ENCODE measurements at places on chromosomes 3 and 15.

DNA sequence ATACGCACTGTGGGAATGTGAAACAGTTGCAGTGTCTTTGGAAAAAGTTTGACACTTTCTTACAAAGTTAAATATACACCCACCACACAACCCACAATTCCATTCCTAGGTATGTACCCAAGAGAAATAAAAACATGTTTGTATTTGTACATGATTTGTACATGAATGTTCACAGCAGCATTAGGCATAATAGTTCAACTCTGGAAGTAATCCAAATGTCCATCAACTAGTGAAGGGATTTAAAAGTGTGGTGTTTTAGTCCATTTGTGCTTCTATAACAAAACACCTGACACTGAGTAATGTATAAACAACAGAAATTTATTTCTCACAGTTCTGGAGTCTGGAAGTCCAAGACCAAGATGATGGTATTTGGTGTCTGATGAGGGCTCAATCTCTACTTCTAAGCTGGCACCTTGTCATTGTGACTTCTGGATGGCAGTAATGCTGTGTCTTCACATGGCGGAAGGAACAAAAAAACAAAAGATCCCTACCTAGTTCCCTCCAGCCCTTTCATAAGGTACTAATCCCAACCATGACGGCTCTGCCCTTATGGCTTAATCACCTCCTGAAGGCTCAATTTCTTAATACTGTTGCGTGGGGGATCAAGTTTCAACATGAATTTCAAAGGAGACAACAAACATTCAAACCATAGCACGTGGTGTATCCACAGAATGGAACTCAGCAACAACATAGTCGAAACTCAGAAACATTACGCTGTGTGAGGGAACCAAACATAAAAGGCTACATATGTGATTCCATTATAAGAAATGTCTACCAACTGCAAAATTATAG lies 120.5 kb downstream of the AQP9 start:
- no peak for DNase-seq

GRCh38 chr3:57893668-57894067 lies 114.6 kb upstream of the FLNB start:
- DNase-seq: no peak

- no peak for DNase-seq
Observed at GRCh38 chr3:63034101-63034500, 158.9 kb upstream of the CADPS start.

- no peak for DNase-seq
Observed at GRCh38 chr3:46701181-46701939, at the start of gene TMIE. TSS of gene TMIE (plus strand) at chr3:46701392. CDS start at chr3:46701488, 96 bp downstream.

- DNase-seq: no peak
Observed at GRCh38 chr3:17054301-17054981, 169.7 kb downstream of the PLCL2 start.

GRCh38 chr3:190849607-190850006 lies 12.9 kb downstream of the GMNC start:
- no peak for DNase-seq

DNA sequence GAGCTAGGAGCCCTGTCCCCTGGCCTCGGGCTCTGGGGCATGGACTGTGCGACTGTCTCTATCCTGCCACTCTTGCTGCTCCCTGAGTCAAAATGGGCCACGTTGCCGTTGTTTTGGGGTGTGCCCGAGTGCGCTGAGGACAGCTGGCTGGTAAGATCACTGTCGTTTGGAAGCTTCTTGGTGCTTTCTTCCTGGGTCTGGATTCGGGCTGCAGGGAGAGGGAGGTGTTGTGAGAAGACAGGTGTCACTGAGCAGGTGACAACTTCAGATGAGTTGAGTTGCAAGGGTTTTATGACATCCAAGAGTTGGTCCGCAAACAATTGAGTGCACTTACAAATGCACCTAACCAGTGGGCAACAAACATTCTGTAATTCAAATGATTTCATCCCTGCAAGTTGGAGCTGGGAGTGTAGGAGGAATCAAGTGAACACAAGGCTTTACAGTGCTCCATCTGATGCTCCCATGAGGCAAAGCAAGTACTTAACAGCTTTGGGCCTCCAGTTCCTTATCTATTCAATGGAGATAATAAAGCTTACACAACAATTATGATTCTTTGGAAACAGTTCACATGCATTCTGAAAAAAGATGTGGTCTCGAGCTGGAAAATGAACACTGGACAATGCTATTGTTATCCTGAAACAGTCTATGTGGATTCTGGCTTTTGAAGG lies 11.0 kb upstream of the STARD5 start:
- no peak for DNase-seq

- DNase-seq: no peak
Observed at GRCh38 chr15:71791975-71792374, 18.4 kb upstream of the NR2E3 start.

DNA sequence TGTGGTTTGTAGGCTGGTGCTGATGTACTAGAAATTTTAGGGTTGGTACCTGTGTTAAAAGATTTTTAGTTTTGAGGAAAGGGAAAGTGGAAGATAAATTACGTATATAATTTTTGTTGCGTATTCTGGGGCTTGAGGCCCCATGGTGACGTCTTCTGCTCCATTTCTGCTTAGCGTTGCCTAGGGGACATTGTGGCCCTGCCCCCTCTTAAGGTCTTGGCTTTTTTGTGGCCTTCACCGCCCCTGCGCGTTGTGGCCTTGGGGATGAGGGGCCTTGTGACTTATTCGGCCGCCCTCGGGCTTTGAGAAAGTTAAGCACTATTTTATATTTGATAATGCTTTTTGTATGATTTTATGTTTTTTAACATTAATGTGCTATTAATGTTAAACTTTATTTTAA lies 182.0 kb downstream of the KLF13 start:
- DNase-seq: no peak

DNA sequence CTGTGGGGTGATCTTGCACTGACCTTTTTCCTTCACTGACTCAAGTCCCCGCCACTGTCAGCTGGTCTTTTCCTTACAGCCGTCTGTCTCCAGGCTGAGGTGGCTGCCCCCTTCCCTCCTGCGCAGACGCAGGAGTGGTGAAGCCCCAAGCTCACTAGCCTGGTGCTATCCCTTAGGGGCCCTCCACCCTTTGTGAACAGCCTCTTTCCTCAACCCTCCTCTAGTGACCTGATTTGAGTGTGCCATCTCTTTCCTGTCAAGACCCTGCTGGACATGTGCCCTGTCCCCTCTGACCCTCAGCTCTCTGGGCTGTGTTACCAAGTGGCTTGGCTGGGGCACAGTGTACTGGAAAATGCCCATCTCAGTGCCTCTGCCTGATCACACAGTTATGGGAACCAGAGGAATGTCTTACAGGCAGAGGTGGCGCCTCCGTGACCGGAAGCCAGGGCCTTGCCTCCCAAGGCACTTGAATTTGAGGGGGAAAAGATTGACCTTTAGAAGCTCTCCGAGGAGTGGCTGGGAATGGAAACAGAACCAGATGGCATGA lies 8.7 kb downstream of the KBTBD13 start:
- DNase-seq: no peak

DNA sequence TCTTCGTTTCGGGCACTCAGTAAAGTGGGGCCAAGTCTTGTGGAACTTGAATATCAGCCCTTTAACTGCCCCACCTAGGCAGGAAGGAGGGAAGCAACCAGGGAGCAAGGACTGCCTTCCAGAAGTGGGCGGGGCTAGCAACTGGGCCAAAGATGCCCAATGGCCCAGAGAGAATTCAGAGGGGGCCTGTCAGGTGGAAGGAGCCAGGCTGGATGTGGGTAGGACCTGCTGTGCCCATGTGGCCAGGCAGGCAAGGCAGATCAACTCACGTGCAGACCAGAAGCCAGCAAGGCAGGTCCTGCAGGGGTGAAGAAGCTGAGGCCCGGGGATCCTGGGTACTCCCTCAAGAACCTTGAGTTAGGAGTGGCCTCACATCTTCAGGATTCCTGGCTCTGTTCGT lies 5.5 kb downstream of the MAP6D1 start:
- no peak for DNase-seq

DNA sequence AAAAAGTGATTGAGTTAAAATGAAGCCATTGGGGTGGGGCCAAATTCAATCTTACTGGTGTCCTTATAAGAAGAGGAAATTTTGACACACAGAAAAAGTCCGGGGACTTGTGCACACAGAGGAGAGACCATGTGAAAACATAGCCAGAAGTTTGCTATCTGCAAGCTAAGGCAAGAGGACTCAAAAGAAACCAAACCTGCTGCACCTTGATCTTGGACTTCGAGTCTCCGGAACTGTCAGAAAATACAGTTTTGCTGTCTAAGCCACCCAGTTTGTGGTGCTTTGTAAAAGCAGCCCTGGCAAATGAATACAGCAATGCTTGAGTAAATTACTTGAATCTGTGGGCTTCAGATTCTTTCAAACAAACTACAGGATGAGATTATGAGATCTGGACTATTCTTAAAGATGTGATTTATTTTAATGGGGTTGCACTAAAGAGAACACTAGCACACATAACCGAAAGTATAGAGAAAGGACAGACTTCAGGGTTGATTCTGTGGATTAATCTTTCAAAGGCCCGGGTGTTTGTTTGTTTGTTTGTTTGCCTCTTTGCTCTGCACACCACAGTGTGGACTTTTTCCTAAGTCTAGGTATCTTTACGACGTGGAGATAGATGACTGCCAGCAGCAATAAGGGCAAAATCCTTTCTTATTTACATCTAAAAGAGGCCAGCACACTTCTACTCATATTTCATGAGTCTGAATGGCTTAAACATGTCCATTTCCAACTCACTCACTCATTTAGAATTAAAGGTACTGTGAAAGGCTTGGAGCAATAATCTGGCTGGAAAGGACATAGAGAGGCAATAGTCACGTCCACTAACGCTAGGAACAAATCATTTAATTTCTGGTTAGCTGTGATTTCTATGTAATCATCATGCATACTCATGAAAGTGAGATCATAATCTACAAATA lies 53.9 kb upstream of the SSR3 start:
- no peak for DNase-seq

GRCh38 chr3:132720228-132720627 lies 2.0 kb downstream of the NPHP3 start:
- no peak for DNase-seq

GRCh38 chr3:128844502-128844901 lies 34.9 kb upstream of the ACAD9 start:
- no peak for DNase-seq

- DNase-seq: no peak
Observed at GRCh38 chr15:75695634-75696310, 16.9 kb downstream of the CSPG4 start.

DNA sequence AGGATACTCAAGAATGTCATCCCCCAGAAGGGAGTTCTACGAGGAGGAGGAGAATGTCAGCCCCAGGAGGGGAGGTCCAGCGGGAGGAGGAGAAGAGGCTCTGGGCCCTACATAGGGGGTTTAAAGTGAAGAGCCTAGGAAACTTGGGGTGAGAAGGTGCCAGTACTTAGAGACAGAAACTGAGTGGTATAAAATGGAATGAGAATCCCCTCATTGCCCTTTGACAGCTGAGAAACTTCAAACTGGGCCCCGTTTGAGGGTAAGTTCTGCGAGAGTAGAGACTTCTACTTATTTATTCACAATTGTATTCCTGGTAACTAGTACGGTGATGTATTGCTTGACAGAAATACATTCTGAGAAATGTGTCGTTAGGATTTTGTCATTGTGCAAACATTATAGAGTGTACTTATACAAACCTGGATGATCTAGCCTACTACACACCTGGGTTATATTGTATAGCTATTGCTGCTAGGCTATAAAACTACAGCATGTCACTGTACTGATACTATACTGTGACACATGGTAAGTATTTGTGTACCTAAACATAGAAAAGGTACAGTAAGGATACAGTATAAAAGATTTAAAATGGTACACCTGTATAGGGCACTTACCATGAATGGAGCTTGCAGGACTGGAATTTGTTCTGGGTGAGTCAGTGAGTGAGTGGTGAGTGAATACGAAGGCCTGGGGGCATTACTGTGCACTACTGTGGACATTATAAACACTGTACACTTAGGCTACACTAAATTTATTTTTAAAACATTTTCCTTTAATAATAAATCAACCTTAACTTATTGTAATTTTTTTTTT lies 62.0 kb downstream of the TSC22D2 start:
- DNase-seq: no peak

DNA sequence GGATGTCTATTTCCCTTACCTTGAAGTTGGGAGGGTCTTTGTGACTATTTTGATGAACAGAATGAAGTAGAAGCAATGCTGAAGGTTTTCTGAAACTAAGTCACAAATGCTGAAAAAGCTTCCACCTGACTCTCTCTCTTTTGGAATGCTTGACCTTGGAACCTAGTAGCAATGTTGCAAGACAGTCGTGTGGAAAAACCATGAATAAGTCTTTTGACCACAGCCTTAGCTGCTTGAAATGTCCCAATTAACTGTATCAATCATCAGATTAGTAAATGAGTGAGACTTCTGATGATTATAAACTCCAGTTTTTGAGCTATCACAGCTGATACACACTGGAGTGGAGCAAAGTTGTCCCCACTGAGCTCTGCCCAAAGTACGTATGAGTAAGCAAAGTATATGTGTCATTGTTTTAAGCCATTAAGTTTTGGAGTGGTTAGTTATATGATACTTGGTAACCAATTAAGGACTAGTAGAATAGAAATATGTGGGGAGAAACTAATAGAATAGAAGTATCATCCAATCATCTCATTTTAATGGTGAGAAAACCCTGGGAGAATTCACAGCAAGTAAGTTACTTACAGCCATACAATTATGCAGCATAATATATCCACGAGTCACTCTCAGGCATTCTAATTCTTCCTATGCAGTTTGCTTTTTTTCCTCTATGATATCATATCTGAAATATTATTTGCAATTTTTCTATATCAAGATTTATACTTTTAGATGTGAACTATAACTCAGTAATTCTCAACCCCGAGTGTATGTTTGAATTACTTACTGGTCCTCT lies 1010.6 kb downstream of the ROBO2 start:
- no peak for DNase-seq

- no peak for DNase-seq
Observed at GRCh38 chr3:99859825-99860224, 42.2 kb downstream of the CMSS1 start.

- no peak for DNase-seq
Observed at GRCh38 chr3:45480871-45481270, 92.5 kb downstream of the LARS2 start.

DNA sequence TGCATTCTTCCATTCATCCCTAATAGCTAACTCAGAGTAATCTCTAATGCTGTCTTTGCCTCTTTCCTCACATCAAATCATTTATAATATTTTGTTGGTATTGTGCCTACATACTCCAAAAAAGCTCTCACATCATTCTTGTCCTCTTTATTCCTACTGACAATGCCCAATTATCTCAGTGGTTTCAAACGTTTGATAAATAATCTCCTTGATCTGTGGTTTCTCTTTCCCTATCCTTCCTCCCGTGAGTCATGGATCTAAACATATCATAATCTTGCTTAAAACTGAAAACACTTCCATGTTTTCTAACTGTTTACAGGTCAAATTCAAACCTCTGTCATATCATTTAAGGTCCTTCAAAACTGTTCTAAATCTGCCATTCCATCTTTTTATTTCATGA lies 115.1 kb downstream of the CNTN6 start:
- no peak for DNase-seq

- DNase-seq: no peak
Observed at GRCh38 chr3:108387063-108387462, 90.7 kb downstream of the HHLA2 start.

GRCh38 chr15:77528290-77528967 lies 104.3 kb downstream of the LINGO1 start:
- DNase-seq: no peak

- no peak for DNase-seq
Observed at GRCh38 chr3:123076496-123077418, 9.9 kb downstream of the PDIA5 start.
